ENCODE measurements at places on chromosomes 6 and 20.

- peak; percentile 29 for DNase-seq
Observed at GRCh38 chr6:157558487-157559200, 177.7 kb downstream of the ZDHHC14 start.

DNA sequence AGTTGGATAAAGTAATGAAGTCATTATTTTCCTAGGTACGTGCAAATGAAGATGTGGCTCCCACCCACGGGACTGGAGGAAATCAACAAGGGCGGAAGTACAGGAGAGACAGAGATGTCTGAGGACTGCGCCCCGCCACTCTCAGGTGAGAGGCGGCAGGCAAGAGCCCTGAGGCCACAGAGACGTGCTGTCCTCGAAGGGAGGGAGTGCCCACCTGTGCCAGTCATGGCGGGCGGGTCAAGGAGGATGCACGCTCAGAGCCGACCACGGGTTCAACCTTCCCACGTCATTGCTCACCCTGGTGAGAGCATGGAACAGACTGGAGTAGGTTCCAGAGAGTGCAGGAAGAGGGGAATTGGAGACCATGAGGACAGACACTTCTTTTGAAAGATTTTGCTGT is 12.7 kb downstream of the CST8 start:
- no peak for DNase-seq

- no peak for DNase-seq
Observed at GRCh38 chr20:53260591-53260990, 288.4 kb downstream of the TSHZ2 start.

DNA sequence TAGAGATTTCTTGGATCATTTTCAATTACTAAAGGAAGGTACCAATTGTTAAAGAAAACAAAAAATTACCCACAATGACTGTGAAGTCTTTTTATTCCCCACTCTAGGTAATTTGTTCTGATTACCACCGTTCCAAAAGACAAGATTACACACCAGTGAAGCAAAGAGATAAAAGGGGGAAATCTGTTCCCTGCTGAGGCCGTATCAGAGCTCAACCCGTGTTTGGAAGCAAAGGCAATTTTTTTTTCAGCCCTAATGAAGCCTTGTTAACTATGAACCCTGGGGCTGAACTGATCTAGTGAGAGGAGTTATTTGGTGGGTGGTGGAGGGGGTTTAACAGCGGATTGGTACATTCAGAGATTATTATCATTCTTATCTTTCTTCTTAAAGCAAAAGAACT is 128.5 kb downstream of the ALDH8A1 start:
- peak; percentile 89 for DNase-seq

DNA sequence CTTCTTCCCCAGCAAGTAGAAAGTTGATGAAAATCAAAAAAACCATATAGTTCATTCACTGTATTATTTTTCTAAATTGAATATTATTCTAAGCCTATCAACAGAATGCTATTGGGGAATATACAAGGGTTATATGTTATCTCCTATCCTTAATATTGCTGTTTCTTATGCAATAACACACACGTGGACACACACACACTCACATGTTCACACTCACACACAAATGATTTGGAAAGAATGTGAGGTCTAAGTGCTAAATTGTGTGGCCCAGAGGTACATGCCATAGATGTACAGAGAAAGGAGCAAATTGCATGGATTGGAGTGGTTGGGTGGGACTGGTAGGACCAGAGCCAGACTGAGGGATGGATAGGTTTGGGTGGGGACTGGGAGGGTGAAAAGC is 45.1 kb downstream of the RIOK1 start:
- DNase-seq, result no peak

- DNase-seq, result no peak
Observed at GRCh38 chr20:33602826-33603590, 59.1 kb upstream of the C20orf144 start.

DNA sequence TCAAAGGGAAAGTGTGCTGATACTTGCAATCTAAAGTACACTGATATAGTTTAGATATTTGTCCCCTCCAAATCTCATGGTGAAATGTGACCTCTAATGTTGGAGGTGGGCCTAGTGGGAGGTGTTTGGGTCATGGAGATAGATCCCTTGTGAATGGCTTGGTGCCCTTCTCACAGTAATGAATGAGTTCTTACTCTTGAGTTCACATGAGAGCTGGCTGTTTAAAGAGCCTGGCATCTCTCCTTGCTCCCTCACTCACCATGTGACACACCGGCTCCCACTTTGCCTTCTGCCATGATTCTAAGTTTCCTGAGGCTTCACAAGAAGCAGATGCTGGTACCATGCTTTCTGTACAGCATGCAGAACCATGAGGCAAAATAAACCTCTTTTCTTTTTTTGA is 78.1 kb downstream of the REPS1 start:
- no peak for DNase-seq

- no peak for DNase-seq
Observed at GRCh38 chr6:22320750-22321149, 23.9 kb upstream of the PRL start.

- DNase-seq, result no peak
Observed at GRCh38 chr6:90202156-90202555, 94.5 kb downstream of the BACH2 start.

GRCh38 chr20:48194583-48194982 is 409.3 kb upstream of the SULF2 start:
- no peak for DNase-seq

DNA sequence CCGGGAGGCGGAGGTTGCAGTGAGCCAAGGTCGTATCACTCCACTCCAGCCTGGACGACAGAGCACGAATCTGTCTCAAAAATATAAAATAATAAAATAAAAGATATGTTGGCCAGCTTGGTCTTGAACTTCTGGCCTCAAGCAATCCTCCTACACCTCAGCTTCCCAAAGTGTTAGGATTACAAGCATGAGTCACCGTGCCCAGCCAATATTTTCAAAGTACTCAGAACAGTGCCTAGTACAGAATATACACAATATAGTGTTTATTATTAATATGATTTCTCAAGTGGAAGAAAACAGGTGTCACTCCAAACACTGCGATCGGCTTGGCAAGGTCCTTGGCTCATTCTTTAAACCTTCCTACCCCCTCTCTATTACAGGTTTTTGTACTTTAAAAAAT is 3.1 kb downstream of the FAM210B start:
- no peak for DNase-seq

DNA sequence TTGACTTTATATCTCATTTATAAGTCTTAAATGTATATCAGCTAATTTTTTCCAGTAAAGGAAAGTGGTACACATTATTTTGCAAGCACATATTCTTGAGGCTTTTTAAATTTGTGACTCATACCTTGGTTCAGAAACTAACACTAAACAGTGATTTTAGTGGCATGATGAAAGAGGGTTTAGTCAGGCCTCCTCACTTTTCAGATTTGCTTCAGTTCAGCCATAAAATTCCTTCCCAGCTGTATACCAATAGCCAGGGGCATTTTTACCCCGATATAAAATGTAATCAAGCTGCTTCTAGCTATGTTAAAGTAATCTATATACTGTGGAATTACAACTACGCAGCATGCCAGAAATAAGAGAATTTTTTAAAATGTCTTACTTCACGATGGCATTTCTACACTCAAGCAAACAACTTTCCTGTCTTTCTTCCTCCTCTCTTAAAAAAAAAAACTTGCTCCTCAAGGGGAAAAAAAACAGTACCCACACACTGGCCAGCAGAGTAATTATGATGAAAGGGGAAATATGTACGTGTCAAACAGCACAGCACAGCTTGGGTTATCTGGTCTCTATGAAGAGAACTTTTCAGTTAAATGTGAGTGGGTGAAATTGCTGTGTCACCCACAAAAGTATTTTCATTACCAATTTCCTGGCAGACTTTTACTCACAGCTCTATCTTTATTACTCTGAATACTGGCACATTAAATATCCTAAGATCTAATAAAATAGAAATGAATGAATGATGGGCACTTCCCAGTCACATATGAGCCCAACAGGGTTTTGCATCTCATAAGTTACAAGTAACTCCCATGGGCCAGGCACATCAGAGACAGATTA is 244.8 kb upstream of the TENT5A start:
- no peak for DNase-seq

DNA sequence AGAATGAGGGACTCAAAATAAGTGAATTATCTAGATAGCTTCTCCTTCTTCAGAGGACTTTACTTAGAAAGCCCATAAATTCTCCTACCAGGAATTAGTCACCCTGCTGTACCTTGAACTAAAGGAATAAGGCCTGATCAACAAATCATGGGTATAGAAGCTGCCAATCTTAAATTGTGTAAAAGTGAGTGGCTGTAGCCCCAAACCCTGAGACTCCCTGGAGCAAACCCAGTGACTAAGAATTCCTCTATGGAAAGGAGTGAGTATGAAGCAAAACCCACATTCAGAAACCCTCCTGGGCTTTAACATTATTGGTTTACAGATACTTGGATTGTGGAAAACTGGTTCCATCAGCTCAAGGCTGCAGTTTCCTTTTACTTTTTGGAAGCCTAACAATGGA is 285.8 kb upstream of the TBX18 start:
- no peak for DNase-seq

GRCh38 chr6:11263291-11263775 is 30.9 kb upstream of the NEDD9 start:
- DNase-seq, result no peak

Measured in NCI-H2227 treated with DMSO at 0.1 percent for 48 hours (cell line).